ENCODE measurements at places on chromosomes 4 and X.

GRCh38 chrX:78923198-78924015 lies 21.8 kb upstream of the P2RY10 start:
- DNase-seq, result no peak

GRCh38 chrX:57964975-57965374 lies 54.7 kb upstream of the ZXDA start:
- no peak for DNase-seq

GRCh38 chr4:98612318-98613250 lies 45.8 kb downstream of the TSPAN5 start:
- DNase-seq, result no peak

GRCh38 chr4:168150420-168151050 lies 58.2 kb downstream of the ANXA10 start:
- no peak for DNase-seq

DNA sequence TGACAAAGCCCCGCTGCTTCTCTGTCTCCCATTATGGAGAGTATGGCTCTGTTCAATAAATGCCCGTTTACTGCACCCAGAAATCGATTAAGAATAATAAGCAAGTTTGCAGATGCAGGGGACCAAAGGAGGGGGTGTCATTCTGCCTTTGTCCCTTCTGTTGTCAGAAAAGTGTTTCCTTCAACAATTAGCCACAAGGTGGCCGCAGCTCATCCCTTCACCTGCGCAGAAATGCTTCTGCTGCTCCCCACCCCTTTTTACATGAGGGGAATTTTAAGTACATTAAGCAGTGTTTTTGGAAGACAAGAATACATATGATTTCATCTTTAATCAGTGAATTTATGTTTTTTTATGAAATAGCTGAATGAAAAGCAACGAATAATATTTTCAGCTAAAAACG lies 175.6 kb upstream of the ARX start:
- no peak for DNase-seq

GRCh38 chr4:88846206-88846790 lies 148.7 kb upstream of the NAP1L5 start:
- no peak for DNase-seq

GRCh38 chr4:150464523-150464922 lies 117.4 kb upstream of the MAB21L2 start:
- no peak for DNase-seq

DNA sequence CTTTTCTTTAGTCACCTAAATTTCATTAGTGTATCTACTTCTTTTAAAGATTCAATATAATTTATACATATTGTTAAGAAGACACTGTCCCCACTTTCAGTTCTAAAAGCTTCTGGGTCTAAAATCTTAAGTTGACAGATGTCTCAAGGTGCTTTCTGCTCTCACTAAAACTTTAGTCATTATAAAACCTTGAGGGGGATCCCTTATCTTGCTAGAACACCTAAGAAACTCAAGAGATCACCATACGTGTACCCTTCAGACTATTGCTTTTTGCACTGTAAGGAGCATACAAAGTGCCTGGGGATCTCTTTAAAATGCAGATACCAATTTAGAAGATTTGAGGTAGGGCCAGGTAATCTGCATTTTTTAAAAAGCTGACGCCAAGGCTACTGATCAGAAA lies 30.1 kb downstream of the CYBB start:
- DNase-seq, result no peak

- no peak for DNase-seq
These were observed 198.6 kb downstream of the MAGEB5 start for GRCh38 chrX:26414534-26414933.

DNA sequence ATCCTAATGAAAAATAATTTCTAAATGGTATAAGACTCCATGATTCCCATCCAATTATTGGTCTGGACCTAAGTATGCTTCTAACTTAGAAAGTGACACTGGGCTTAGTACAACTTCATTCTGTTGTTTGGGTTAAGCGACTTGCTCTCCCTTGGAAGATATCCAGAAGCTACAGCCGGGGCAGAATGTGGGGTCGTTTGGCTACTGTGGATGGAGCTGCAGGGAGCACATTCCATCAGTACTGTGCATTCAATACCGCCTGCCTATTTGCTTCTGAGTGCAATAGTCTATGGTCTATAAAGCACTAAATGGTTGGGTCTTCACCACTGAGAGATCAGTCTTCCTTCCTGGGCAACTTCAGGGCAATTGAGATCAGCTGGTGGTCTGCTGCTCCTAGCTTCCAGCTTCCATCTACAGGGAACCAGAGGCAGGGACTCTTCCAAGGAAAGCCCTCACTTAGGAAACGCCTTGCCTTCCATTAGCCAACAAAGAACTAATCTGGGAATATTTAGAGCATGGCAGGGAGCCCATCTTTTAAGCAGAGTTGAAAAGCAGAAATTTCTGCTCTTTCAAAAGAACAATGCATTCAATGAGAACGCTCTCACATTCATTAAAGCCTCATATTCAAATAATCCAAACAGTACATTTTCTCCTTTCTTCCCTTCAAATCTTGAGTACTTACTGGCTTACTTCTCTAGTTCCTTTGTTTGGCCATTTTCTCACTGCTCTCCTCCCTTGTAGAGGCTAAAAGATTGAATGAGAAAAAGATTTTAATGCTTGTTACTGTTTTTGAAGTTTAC lies 1049.9 kb upstream of the TENM3 start:
- no peak for DNase-seq

- no peak for DNase-seq
These were observed 834.6 kb upstream of the AMOT start for GRCh38 chrX:113675278-113675677.

- DNase-seq, result no peak
These were observed 404.2 kb downstream of the KCNIP4 start for GRCh38 chr4:21544415-21544814.
